Activated T-cell treated with anti-CD3 and anti-CD28 coated beads, Interleukin-2, amount 50 U/mL, for 24 hours (primary cell): ENCODE measurements at places on chromosomes 7 and 10.

- DNase-seq, result no peak
Observed at GRCh38 chr7:38748056-38748610, 117.0 kb upstream of the AMPH start.

DNA sequence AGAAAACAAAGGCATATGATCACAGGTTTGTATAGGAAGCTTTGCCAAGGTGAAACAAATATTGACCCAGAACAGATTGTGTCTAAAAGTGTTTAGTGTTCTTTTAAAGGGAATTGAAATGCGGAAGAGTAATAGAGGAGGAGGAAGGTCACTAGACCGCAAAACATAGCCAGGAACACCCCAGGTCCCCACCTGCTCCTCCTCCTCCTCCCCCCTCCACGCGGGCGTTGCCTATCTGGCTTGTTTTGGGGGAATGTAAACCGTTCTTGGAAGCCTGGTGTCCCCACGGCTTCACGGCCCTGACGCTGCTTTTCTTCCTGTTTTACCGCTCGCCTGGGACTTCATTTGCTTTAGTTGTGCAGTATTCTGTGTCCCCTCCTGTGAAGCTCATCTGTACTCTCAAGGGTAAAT, 81.0 kb upstream of the PFKP start:
- DNase-seq, result no peak

- no peak for DNase-seq
Observed at GRCh38 chr10:78844960-78845607, 223.7 kb upstream of the ZMIZ1 start.

DNA sequence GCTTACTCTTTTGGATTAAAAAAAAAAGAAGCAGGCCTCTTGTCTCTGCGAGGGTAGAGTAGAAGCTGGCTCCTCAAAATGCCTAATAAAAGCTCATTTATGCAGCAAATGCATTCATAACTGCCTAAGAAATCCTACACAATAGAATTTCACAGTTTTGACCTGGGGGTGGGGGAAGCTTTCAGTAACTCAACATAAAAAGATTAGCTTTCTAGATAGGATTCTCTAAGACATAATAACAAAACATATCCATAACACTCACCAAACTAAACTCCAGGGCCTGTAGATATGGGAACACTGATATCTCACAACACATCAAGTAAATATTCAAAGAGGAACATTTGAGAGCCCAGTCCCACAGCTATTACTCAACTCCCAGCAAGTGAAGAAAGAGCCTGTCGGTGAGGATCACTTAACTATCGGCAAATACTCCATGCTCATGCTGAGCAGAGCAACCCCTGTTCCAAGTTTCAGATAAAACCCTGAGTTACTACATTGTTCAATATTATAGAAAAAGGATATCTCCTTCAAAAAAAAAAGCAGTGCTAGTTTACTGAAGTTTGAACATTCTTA, 88.1 kb downstream of the COBL start:
- DNase-seq, result no peak

GRCh38 chr7:132773527-132773956, 197.3 kb upstream of the PLXNA4 start:
- DNase-seq, result no peak

GRCh38 chr7:26081638-26082037, 70.4 kb upstream of the NFE2L3 start:
- no peak for DNase-seq

- DNase-seq, result peak; percentile 58
Observed at GRCh38 chr10:86366033-86366901, at the start of gene GRID1. Gene GRID1, minus strand, starts transcription at chr10:86366795.

GRCh38 chr10:49161411-49161997, 26.7 kb downstream of the TMEM273 start:
- DNase-seq, result no peak

DNA sequence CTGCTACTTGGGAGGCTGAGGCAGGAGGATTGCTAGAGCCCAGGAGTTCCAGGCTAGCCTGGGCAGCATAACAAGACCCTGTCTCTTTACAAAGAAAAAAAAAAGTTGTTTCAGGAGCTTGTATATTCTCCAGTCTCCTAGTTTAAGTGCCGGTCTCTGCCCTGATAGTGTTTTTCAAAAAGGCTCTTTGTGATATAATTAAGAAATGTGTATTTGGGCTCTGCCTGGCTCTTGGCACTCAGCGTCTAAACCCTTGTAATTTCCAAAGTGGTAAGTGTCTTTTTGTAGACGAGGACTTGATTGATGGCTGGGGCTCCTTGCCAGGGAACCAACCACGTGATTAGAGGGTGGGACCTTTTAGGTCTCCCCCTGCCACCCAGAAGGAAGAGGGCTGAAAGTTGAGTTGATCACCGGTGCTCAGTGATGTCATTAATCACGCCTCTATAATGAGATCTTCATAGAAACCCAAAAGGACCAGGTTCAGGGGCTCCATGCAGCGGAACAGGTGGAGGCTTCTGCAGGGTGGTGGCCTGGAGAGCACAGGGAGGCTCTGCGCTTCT, 4.4 kb downstream of the EIF3B start:
- DNase-seq, result no peak
